ENCODE measurements at places on chromosomes 4 and X.

DNA sequence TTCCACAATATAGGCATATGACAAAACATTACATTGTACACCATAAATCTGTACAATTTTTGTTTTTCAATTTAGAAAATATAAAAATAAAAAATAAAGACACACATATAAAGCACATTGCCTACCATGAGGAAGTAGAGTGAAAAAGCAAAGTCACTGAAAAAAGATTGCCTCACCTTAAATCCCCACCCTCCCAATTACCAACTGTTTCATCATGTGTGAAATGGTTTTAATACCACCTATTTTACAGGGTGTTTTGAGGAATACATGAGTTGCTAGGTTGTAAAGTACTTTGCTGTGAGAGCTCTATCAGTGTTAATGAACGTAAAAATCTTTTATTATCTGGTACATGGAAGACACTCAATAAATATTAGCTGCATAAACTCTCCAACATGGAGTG, 373.6 kb upstream of the NDST3 start:
- no peak for DNase-seq

DNA sequence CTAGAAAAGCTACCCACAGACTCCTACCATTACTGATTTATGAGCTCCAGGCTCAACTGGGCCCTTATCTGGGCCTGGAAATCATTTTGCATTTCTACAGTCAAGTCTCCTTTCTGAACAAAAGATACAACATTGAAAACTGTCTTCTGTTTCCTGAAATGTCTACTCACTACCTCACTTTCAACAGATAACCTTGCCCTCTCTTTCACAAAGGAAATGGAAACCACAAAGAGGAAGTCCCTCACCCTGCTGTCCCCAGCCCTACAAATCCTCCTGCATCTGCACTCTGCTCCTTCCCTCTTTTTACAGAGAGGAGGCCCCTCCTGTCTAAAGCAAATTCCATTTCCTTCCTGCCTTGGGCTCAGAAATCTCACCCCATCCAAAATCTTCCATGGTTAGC, 24.8 kb upstream of the CYBB start:
- no peak for DNase-seq

GRCh38 chr4:174135530-174135929, 147.9 kb downstream of the FBXO8 start:
- DNase-seq = no peak

DNA sequence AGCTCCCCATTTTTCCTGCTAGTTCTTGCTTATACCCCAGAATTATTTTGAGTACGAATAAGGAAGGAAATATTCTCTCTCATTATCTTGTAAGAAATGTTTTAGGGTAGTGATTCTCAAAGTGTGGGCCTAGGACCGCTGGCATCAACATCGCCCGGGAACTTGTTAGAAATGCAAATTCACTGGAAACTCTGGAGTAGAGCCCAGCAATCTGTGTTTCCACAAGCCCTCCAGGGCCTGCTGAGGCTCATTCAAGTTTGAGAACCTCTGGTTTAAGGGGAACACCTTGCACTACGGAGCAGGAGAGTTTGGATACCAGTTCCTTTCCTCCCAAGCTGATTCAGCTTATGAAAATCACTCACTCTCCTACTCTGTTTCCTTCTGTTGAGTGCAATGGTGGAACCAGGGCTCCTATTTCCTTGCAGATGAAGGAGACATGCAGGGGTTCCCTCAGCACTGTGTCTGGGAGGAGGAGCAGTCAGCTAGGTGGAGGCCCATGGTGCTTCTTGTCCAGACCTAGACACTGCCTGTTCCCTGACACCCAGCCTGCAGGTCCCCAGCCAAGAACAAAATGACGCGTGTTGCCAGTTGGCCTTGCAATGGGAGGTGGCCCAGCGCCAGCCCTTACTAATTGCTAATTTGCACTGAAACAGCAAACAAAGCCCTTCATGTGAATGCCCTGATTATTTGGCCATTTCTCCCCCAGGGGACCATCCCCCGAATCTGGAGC, 68.5 kb downstream of the CYTL1 start:
- DNase-seq = no peak
